ENCODE measurements at places on chromosomes 4 and X. TPM values are rescaled to one million over a fixed set of nuclear protein-coding genes. Genes with fewer than 3 reads are reported as not detected.

GRCh38 chr4:4619821-4620220 lies 78.0 kb upstream of the STX18 start:
- H3K4me3 ChIP-seq = no peak overlapping the region
- H3K27me3 ChIP-seq = no peaks in the 10 kb centered on the region
- no peaks in the 10 kb centered on the region for H3K4me1 ChIP-seq
- no peaks in the 10 kb centered on the region for H3K36me3 ChIP-seq

GRCh38 chr4:8260656-8261111 lies 8.9 kb upstream of the HTRA3 start:
- H3K27me3 ChIP-seq = no peaks in the 10 kb centered on the region
- no peak overlapping the region for H3K27ac ChIP-seq
- H3K4me1 ChIP-seq = peaks cover 7% of the 10 kb centered on the region
- H3K36me3 ChIP-seq = no peaks in the 10 kb centered on the region
- no peak for DNase-seq
- no peak overlapping the region for H3K4me3 ChIP-seq

PPM1K gene
- total RNA-seq = 76.8 TPM

GRCh38 chrX:119760026-119760877 lies 1.9 kb downstream of the SOWAHD start:
- H3K27ac ChIP-seq = no peak overlapping the region
- H3K4me1 ChIP-seq = peaks cover 38% of the 10 kb centered on the region
- H3K4me3 ChIP-seq = peak overlapping the region; percentile 35
- no peak for DNase-seq
- H3K36me3 ChIP-seq = no peaks in the 10 kb centered on the region

GRCh38 chrX:64265265-64265664 lies 34.9 kb upstream of the ASB12 start:
- DNase-seq = no peak
- no peak overlapping the region for H3K4me3 ChIP-seq
- H3K36me3 ChIP-seq = no peaks in the 10 kb centered on the region
- H3K27ac ChIP-seq = no peak overlapping the region
- no peaks in the 10 kb centered on the region for H3K4me1 ChIP-seq
- no peaks in the 10 kb centered on the region for H3K27me3 ChIP-seq

LUZP4 gene
- total RNA-seq = not detected

Data from natural killer cell (primary cell).